Endothelial cell of umbilical vein (primary cell): ENCODE measurements at places on chromosomes 4 and X. TPM values are rescaled to one million over a fixed set of nuclear protein-coding genes. Genes with fewer than 3 reads are reported as not detected.
A peak's percentile ranks its signal among the peaks of the same experiment; 100 is the strongest.

GLOD5 gene
- total RNA-seq: not detected in 2 replicates

DNA sequence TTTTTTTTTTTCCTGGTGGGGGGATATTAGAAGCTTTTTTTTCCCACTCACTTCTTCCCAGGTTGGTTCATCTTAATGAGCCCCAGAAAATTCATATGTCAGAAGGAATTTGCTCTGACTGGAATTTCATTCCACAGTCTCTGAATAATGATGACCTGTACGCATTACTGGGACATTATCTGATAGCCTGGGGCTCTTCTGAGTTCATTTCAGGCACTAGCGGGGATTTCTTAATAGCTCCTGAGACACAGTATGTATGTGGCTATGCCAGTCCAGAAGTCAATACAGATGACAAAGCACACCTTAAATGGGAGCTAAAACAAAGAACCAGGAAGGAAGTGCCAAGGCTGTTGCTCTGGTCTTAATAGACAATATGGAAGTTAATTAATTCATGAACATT lies 295.2 kb upstream of the IGFBP7 start:
- H3K4me1 ChIP-seq: no peaks in the 10 kb centered on the region
- DNase-seq: no peak
- no peak overlapping the region for H3K4me3 ChIP-seq
- H3K27me3 ChIP-seq: no peaks in the 10 kb centered on the region

DNA sequence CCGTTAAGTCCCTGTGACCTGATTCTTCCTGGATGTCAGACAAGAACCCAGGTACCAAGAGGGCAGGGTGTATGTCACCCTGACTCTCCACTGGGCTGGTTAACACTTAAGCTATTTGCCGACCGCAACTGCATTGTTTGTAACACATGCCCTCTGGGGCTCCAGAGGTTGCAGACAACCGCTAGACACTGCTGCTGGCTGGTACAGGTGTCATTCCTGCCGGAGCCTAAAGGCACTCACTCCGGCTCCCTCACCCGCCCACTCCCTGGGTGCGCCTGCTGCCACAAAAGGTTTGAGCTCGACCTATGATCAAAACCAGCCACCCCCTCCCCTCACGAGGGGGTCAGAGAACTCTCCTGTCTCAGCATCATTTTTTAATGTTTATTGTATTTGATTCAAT lies 208.2 kb downstream of the FAT4 start:
- DNase-seq: no peak
- no peaks in the 10 kb centered on the region for H3K27me3 ChIP-seq
- no peak overlapping the region for H3K4me3 ChIP-seq
- no peaks in the 10 kb centered on the region for H3K36me3 ChIP-seq
- H3K4me1 ChIP-seq: peaks cover 18% of the 10 kb centered on the region

DNA sequence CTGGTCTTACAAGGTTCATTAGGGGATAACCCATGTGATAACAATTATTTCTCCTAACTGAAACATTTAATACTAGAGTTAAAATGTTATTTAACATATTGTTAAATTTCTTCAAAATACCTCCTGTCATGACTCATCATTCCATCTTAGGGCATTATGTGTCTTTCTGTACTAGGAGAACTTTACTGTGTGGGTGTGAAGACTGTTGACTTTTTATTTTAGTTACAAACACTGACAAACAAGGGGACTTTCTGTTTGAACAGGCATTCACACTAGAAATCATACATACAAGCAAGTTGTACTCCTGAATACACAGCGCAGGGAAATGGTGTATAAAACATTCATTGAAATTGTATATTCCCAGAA lies 175.9 kb downstream of the FBXW7 start:
- DNase-seq: no peak
- H3K36me3 ChIP-seq: no peaks in the 10 kb centered on the region
- H3K27ac ChIP-seq: no peak overlapping the region
- H3K4me3 ChIP-seq: no peak overlapping the region
- H3K27me3 ChIP-seq: no peaks in the 10 kb centered on the region
- H3K4me1 ChIP-seq: no peaks in the 10 kb centered on the region

- H3K36me3 ChIP-seq: no peaks in the 10 kb centered on the region
- H3K4me1 ChIP-seq: no peaks in the 10 kb centered on the region
- H3K4me3 ChIP-seq: no peak overlapping the region
- no peaks in the 10 kb centered on the region for H3K27me3 ChIP-seq
- DNase-seq: no peak
Measured at GRCh38 chrX:107228486-107228819, 22.0 kb downstream of the DNAAF6 start.

- DNase-seq: no peak
- H3K27me3 ChIP-seq: no peaks in the 10 kb centered on the region
- no peaks in the 10 kb centered on the region for H3K4me1 ChIP-seq
- no peak overlapping the region for H3K4me3 ChIP-seq
- no peak overlapping the region for H3K27ac ChIP-seq
Measured at GRCh38 chr4:137474711-137475301, 57.5 kb downstream of the PCDH18 start.

DNA sequence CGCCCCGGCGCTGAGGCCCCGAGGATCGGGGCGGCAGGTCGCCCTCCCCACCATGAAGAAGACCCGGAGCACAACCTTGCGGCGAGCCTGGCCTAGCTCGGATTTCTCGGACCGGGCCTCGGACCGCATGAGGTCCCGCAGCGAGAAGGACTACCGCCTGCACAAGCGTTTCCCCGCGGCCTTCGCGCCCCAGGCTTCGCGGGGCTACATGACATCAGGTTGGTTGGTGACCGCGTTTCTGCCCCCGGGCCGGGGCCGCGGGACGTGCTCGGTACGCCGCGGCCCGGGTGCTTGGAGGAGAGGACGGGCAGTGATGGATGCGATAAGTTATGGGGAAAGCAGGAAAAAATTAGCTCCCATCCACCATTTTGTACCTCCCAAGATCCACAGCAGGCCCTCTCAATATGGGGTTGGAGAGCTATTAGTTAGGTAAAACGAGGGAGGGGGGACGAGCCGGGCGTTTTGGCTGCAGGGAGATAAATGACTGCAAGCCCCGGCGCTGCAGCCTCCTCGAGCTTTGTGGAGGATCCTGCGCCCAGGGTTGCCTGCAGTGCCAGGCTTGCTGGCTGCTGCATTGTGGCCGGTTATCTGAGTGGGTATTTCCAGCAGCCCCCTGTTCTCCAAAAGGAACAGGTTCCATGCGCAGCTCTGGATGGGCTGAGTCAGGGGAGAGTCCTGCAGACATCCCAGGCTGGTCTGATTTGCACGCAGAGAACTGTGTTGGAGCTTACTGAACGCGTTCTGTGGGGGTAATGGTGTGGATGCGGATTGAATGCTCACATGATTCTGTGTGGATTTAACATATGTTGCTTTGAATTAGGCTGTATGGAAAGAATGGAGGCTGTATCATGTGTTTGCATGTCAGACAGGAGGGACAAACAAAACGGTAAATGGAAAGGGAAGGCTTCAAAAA lies 1.9 kb downstream of the STOX2 start:
- H3K27ac ChIP-seq: no peak overlapping the region
- H3K27me3 ChIP-seq: peaks cover 19% of the 10 kb centered on the region

GRCh38 chr4:149120331-149121022 lies 678.3 kb upstream of the NR3C2 start:
- H3K36me3 ChIP-seq: no peaks in the 10 kb centered on the region
- H3K27me3 ChIP-seq: no peaks in the 10 kb centered on the region
- DNase-seq: no peak
- peak overlapping the region; percentile 57 for H3K27ac ChIP-seq
- no peak overlapping the region for H3K4me3 ChIP-seq

DNA sequence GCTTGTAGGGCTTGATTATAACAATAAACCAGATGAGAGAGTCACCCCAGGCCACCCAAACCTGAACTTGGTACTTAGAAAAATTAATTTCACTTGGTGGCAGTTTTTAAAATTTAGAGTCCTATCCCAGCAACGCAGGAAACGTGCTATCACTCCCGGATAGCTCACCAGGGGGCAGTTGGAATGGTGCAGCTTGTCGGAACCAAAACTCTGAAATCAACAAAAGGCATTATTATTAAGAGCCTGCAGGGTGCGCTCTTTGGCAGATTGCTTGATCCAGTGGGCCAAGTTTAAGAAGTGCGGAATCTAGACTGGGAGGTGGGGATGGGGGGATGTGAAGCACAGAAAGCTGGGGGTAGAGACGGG lies 2.4 kb downstream of the FRAS1 start:
- peak overlapping the region; percentile 51 for H3K4me3 ChIP-seq
- no peak overlapping the region for H3K27ac ChIP-seq
- DNase-seq: peak; percentile 61
- H3K27me3 ChIP-seq: peaks cover 15% of the 10 kb centered on the region
- H3K36me3 ChIP-seq: no peaks in the 10 kb centered on the region
